B cell (primary cell): ENCODE measurements at places on chromosomes 16 and 17.

DNA sequence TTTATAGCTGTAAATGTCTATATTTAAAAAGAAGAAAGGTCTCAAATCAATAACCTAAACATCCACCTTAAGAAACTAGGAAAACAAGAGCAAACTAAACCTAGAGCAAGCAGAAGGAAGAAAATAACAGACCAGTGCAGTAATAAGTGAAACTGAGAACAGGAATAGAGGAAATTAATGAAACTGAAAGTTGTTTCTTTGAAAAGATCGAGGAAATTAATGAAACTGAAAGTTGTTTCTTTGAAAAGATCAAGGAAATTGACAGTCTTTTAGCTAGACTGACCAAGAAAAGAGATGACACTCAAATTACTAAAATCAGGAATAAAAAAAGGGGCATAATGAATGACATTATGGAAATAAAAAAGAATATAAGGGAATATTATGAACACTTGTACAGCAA, 46.4 kb downstream of the SLFN5 start:
- DNase-seq = peak; percentile 33

- no peak for DNase-seq
Observed at GRCh38 chr17:6297960-6298359, 137.0 kb downstream of the AIPL1 start.

GRCh38 chr17:30340801-30341356, 7.0 kb upstream of the TMIGD1 start:
- no peak for DNase-seq

- no peak for DNase-seq
Observed at GRCh38 chr16:59259074-59259949, 525.2 kb upstream of the GOT2 start.

GRCh38 chr17:65656390-65657250, 95.2 kb upstream of the AXIN2 start:
- DNase-seq = no peak

- DNase-seq = no peak
Observed at GRCh38 chr16:25707982-25708583, 16.3 kb downstream of the HS3ST4 start.

GRCh38 chr17:10396524-10397163, 23.8 kb upstream of the MYH13 start:
- no peak for DNase-seq

GRCh38 chr17:4548721-4549531, 6.3 kb downstream of the MYBBP1A start:
- no peak for DNase-seq

GRCh38 chr16:22053921-22054341, 38.4 kb upstream of the VWA3A start:
- no peak for DNase-seq

- no peak for DNase-seq
Observed at GRCh38 chr16:72814226-72814625, 233.7 kb downstream of the ZFHX3 start.

GRCh38 chr17:78125138-78125913, 3.2 kb downstream of the TMC6 start:
- DNase-seq = peak; percentile 63

DNA sequence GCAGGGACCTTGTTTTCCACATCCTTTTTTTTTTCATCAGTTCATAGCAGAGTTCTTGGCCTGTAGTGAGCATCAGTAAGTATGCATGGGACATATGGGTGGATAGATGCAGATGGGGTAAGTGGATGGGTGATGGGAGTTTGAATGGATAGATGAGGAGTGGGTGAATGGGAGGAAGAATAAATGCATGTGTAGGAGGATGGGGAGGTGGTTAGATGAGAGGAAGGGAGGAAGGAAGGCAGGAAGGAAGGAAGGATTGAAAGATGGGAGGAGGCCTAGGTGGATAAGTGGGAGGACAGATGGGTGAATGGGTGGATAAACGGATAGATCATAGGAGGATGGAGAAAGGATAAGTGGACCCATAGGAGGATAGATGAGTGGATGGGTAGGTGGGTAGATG, 3.9 kb upstream of the BEAN1 start:
- DNase-seq = no peak

DNA sequence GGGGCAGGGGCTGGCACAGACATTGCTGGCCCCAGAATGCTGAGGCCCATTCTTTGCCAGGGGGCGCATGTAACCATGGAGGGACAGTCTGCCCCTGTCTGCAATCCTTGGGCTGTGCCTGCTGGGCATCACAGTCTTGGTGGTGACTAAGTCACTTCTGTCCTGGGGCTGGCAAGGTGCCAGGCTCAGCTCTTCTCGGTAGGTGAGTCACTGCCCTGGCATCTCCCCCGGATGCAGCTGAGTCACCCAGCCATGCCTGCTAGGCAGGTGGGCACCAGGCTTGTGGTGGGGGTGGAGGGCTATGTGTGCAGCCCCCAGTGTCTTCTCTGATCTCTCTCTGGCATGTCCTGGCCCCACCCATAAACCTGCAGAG, 5.6 kb downstream of the RARA start:
- peak; percentile 67 for DNase-seq

GRCh38 chr17:55576237-55576995, 65.2 kb upstream of the SMIM36 start:
- DNase-seq = peak; percentile 58

DNA sequence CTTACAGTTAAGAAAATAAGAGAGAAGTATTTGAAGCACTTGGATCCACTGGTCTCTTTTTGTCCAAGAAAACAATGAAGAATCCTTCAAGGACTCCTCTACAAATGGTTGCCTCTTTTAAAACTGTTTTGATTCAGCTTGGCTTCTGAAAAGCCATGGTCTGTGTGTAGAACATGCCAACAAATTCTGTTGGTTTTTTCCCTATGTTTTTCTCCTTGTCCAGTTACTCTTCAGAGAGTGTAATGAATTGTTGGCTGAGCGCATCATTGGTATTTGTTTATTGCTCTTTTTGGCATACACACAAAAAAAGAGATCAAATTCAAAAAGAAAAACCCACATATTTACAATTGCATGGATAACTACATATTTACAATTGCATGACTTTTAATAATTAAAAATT, at the start of gene ABCA10:
Gene ABCA10, minus strand, starts transcription at position 249 of the 400 bp plus-strand sequence. CDS start 3,466 bp downstream, outside the sequence.
- no peak for DNase-seq

DNA sequence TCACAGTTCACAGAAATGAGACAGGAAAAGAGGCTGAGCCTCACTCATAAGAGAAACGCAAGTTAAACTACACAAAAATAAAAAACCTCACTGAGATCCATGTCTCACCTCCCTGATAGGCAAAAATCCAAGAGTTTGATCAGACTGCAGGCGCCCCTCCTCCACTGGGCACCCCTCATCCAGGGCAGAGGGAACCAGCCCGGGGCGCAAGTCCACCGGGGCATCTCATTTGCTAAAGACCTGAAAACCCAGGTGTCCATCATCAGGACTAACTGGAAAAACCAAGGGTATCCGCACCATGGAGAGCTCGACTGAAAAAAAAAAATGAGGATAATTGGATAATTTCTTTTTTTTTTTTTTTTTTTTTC, 2.6 kb downstream of the HBZ start:
- DNase-seq = no peak

- DNase-seq = no peak
Observed at GRCh38 chr17:63305857-63306256, 140.2 kb downstream of the CYB561 start.

DNA sequence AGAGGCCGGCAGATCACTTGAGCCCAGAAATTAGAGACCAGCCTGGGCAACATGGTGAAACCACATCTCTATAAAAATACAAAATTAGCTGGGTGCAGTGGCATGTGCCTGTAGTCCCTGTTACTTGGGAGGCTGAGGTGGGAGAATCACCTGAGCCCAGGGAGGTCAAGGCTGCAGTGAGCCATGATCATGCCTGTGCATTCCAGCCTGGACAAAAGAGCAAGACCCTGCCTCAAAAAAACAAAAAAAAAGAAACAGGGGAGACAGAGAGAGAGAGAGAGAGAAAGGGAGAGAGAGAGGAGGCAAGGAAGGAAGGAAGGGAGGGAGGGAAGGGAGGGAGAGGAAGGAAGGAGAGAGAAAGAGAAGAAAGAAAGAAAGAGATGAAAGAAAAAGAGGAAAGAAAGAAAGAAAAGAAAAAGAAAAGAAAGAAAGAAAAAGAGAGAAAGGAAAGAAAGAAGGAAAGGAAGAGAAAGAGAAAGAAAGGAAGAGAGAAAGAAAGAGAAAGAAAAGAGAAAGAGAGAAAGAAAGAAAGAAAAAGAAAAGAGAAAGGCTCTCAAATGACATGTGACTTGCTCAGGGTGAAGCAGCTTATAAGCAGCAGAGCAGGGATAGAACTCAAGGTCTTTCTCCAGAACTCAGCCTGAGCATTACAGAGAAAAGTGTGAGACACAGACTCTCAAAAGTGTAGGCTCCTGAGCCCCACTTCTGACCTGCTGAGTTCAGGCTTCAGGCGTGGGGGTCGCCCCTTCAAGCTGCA, 15.5 kb downstream of the CX3CL1 start:
- no peak for DNase-seq

DNA sequence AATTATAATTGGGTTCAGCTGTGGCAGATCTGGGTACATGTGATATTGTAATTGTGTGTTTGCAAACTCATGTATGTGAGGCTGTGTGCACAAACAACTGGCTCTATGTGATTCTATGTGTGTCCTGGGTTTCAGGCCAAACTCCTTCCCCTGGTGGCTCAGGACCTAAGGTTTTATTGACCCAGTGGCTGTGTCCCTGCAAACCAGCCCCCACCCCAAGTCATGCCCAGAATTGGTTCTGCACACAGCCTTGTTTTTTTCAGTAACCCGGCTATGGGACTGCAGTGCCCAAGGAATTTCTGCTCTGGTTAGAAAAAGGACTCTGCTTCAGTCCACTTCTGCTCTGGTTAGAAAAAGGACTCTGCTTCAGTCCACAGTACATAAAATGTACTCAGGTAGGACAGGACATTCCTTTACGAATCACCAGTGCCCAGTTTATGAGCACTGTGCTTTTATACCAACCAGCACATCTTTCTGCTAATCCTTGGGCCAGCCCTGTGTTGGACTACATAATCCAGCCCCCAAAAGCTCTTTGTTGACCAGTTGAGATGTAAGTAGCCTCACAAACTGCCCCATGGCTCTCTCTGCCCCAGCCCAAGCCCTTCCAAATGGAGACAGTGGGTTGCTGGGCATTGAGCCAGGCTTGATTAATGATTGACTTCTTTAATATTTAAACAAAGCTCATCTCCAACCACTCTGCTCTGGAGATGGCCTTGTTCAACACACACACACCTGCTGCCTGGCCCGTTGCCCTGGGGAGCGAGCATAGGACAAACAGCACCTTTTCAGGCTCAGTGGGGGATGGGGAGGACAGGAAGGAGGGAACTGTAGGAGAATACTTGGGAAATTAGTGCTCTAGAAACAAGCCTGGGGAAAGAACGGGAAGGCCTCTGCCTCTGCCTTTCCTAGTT, 2.9 kb upstream of the KCNH6 start:
- DNase-seq = no peak

- peak; percentile 59 for DNase-seq
Observed at GRCh38 chr17:40069751-40070708, 7.3 kb downstream of the THRA start.

GRCh38 chr17:80584176-80584905, 39.7 kb downstream of the RPTOR start:
- DNase-seq = no peak

GRCh38 chr17:79549141-79549915, 61.5 kb downstream of the RBFOX3 start:
- DNase-seq = no peak

- no peak for DNase-seq
Observed at GRCh38 chr16:11632455-11632939, 35.8 kb upstream of the SNN start.

GRCh38 chr16:1639860-1640259, 27.7 kb downstream of the CRAMP1 start:
- no peak for DNase-seq

DNA sequence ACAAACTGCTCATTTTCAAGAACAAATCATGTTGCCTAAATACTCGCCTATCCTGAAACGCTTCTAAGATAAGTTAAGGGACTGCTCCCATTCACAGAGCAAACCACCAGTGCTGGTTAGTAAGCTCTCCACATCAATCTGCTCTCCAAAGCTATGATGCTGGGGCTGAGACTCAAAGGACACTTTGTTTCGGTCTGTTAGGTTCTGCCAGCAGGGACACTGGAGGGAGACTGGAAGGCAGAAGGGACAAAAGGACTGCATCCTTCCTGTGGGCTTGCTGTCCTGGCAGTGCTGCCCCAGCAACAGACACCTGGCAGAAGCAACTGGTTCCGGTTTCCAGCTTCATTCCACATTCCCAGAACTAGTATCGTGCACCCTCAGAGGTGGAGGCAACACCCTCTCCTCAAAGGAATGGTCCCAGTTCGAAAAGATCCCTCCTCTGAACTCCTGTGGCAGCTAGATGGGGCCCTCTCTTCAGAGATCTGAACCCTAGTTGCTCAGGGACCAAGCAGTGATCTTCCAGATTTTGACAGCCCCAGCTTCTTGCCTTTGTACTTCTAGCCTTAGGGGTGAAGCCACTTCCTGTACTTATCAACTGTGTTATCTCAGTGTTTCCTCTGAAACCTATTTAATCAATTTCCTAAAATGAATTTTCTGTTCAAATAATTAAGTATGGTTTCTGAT, 73.4 kb upstream of the GSG1L start:
- peak; percentile 47 for DNase-seq

DNA sequence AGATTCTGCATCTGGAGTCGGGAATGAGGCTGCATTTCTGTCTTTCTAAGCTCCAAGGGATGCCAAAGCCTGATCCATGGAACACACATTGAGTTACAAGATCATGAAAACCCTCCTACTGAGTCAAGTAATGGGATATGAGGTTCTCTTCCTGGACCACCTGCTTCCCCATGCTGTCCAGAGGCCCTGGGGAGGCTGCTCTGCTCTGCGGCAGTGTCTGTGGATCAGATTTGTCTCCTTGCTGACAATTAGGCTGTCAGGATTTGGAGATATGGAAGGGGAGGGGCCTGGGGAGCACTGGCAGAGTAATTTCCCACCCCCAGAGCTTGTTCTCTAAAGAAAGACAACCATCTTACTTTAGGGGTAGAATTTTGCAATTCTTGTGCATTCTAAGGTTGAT, 33.0 kb downstream of the C16orf95 start:
- no peak for DNase-seq

GRCh38 chr16:80962879-80963278, 43.8 kb downstream of the CMC2 start:
- DNase-seq = no peak

DNA sequence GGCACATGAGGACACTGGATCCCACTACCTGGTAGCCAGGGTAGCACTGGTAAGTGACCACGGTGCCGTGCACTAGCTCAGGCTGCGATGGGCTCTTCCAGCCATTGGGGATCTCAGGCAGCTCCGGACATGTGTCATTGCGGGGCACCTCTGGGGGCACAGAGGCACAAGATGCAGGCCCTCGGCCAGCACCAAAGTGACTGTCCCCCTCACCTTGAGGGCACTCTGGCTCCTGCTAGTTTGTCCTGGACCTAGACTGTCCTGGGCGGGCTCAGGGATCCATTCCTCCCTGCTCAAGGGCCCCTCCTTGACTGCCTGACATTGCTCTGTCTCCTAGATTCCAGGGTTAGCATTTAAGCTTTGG, 6.7 kb upstream of the PHF12 start:
- DNase-seq = no peak

DNA sequence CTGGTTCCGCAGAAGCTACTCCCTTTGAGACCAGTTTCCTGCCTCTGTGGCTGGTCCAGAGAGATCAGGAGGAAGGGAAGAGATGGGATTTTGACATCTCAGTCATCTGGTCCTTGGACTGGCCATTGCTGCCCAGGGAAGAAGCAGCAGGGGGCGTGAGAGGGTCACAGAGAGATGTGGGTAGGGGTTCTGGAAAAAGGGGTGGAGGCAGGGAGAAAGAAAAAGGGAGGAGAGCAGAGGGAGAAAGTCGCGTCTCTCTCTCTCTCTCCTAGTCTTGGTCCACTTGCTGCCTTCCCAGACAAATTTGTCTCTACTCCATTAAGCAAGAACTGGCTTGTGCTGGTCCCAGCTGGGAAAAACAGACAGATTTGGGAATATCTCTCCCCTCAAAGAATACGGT, 4.4 kb downstream of the SHBG start:
- peak; percentile 2 for DNase-seq
